Stimulated activated CD4-positive, alpha-beta T cell treated with anti-CD3 and anti-CD28 coated beads, Interleukin-1b, Interleukin-23, amount 100 ng/mL, for 1 hour (primary cell): ENCODE measurements at places on chromosomes 6 and 20.

DNA sequence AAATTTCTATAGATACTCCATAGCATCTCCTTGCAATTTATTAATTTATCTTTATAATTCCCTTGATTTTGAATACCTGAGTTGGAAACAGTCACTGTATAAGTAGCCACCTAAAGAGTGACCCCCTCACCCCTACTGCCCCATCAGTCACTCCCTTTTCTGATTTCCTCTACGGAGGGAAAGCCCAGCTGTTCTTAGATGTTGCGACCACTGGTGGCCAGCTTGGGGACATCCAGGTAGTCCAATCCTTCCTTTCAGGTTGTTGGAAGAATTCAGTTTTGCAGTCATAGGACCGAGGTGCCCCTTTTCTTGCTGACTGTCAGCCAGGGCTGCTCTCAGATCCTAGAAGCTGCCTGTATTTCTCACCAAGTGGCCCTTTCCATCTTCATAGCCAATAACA is 87.8 kb downstream of the BMP6 start:
- no peak for DNase-seq

DNA sequence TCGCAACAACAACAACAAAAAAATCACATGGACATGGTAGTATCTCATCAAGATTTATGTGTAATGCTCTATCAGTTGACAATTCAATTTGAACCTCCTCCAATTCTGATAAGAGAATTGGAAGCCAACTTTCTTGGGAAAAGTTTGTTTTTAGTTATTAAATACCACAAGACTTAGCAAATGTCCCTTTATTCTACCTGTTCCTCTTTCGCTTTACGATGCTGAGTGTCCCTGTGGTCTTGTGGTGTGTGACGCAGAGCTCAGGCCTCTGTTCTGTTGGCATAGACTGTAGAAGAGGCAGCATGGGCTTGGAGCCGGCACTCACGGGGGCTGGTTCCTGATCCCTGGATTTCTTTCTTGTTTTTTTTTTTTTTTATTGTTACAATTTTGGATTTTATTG is 76.7 kb downstream of the PSMB1 start:
- no peak for DNase-seq

GRCh38 chr6:53724501-53724900 is 58.9 kb upstream of the KLHL31 start:
- no peak for DNase-seq

- DNase-seq, result no peak
These were observed 305.9 kb downstream of the CLIC5 start for GRCh38 chr6:45709781-45710220.

DNA sequence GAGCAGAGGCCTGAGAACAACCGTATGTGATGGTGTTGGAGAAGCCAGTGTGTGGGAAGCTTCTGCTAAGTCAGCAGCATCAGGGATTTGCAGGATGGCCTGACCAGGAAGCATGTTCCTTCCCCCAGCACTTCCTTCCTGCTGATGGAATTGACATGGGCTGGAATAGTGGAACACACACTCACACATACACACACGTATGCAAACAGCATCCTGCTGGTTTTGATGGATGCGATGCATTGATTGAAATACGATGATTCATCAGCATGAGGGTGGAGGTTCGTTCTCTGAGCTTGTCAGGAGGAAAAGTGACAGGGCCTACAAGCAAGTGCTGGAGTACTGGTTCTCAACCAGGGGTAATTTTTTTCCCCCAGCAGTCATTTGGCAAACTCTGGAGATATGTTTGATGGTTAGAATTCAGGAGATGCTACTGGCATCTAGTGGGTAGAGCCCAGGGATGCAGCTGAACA is 229.1 kb downstream of the NFATC2 start:
- no peak for DNase-seq

GRCh38 chr20:60262967-60263603 is 304.9 kb downstream of the CDH26 start:
- DNase-seq, result peak; percentile 17

DNA sequence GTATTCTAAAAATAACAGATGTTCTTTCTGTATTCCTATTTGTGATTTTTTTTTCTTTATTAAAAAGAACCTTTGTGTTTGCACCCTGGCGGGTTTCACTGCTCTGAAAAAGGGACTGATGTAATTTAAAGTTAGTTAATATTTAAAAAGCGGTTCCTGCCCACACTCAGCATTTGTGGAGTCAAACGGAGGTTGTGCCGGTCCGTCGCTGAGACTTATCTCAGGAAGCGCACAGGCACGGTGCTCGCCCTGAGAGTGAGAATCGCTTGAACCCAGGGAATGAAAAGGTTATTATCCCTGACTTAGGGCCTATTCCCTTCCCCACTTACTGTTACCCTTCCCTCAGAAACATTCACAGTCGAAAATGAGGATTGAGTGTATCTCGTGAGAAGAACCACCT is 366.7 kb downstream of the THBS2 start:
- no peak for DNase-seq

GRCh38 chr6:122804962-122805485 is 16.0 kb downstream of the SMPDL3A start:
- DNase-seq, result no peak

- DNase-seq, result no peak
These were observed 3.7 kb downstream of the JPH2 start for GRCh38 chr20:44183282-44183681.

DNA sequence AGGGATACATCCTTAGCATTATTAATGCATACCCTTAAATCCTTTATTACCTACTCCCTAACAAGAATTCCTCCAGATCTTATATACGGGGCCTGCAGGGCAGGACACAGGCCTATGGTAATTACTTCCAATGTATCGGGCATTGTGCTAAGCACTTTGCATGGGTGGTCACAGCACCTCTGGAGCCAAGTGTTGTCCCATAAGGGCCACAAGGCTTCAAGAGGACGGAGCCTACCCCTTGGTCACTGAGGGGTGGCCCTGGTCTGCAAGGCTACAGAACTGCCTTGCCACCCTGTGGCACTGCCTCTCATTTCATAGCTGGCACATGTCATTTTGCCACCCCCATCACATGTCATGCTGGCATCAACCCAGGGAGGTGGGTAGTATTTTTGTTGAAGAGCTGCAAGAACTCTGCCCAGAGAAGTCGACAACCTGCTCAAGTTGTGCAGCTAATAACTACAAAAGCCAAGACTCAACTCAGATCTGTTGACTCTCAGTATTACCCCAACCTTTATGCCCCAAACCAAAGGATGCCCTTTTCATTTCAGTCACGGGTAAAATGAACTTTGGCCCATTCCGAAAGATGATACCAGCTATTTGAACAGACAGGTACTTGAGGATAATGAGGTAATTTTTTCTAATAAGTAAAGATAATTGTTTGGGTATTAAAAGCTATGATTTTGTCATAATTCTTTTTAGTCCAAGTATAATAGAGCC is 144.1 kb upstream of the AKAP12 start:
- DNase-seq, result no peak

DNA sequence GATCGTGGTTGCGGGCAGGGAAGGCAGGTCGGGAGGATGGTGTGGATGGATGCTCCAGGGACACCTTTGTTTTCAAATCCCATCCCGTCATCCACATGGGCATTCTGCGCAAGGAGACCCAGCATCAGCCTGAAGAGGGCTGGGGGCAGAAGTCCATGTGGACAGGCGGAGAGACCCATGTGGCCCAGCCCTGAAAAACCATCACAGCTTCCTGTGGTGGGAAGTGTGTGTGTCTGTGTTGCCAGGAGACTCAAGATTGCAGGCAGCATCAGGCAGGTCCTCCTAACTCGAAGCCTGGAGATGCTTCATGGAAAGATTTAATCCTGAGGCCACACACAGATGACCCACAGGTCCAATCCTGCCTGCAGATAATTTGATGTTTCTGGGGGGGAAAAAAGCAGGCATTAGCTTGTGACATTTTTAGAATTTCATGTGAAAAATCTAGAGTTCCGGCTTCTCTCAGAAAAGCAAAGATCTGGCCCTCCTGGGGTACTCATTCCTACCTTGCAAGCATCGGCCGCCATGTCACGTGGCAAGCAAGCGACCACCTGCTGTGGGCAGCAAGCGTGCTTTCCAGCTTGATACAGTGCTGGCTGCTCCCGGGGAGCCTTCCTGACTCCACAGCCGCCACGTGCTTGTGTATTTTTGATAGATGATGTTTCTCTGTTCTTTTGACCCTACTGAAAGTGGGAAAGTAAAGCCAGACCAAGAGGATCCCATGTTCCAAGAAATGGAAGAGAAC is 25.8 kb downstream of the BCAS4 start:
- DNase-seq, result no peak

DNA sequence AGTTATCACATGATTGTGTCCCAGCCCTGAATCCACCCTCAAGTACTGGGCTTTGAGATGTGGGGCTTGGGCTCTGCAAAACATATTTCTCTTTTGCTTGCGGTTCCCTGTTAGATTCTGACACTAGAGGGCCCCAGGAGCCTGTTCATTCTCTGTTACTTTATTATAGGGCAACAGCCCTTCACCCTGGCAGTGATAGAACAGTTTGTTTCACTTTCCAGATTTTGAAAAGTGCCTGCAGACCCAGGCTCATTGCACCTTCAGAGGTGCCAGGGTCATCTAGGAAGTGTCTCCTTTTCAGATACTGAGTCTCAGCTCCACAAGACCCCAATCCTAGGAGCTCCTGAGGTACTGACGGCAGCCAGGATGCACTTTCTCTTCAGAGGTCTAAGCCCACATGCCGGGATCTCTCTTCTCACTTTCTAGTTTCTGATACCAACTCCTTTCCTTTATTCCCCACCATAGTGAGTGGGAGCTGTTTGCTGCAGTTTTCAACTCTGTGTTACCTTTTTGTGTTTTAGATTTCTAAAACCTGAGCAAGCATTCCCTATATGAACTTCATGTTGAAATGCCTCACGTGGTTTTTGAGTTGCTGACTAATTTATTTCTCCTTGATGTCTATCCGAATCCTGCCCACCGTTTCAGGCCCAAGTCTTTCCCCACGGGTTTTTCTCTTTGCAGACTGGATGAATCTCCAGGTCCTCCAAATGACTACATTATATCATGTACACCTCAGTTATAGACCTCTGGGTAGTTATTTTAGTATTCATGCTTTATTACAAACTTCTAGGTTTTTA is 10.9 kb downstream of the ABT1 start:
- peak; percentile 17 for DNase-seq

DNA sequence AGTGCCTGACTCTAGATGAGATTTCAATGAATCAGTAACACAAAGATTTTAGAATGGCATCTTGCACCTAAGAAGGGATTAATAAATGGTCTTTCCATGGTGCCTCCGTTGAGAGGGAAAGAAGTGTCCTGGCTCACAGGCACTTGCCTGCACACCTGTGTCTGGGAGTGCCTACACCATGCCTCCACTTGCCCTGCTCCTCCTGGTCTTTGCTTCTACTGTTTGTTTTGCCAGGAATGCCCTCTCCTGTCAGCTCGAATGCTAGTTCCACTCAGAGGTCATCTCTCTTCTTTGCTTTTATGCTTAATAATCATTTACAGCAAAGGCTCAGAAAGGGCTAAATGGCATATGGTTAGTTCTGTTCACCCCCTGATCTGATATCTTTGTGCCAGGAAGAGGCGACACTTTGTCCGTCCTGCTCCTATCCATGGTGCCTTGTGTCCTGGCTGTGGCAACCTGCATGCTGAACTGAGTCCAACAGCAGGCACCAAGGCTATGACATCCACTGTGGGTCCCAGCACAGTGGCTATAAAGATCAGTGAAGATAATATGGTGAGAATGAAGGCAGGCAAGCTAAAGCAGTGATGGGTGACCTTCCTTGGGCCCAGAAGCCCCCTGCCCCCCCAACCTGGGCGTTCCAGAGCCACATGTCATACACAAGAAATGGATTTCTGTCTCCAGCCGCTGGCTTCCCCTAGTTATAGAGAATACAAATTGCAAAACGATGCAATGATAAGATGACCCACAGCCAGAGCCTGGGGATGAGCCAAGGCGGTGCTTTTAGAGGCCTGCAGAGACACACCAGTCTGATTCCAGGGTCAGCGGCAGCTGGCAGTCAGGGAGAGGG is 1.4 kb downstream of the C6orf132 start:
- no peak for DNase-seq

DNA sequence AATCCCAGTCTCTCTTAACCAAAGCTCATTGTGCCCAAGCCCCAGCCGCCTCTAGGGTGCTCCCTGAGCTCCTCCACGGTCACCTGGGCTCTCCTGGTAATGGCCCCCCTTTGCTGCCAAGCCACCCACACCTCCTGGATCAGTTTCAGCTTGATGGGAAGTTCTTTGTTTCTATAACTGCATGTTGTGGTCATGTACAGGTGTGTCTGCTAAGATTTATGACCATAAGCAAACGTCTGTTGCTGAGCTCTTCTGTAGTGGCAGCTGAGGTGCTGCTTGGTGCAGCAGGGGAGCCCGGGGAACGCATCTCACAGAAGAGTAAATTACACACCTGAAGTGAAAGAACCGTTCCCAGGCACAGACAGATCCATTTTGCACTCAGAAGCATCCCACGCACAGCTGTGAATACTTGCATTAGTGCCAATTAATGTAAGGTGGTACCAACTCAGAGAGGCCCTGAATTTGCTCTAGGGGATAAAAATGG is 194.6 kb upstream of the ARID1B start:
- no peak for DNase-seq

GRCh38 chr20:35232575-35232974 is 6.1 kb downstream of the MMP24 start:
- DNase-seq, result no peak

GRCh38 chr20:5865604-5866003 is 84.7 kb downstream of the TRMT6 start:
- DNase-seq, result no peak

GRCh38 chr20:18989736-18990474 is 176.3 kb downstream of the SCP2D1 start:
- DNase-seq, result no peak

DNA sequence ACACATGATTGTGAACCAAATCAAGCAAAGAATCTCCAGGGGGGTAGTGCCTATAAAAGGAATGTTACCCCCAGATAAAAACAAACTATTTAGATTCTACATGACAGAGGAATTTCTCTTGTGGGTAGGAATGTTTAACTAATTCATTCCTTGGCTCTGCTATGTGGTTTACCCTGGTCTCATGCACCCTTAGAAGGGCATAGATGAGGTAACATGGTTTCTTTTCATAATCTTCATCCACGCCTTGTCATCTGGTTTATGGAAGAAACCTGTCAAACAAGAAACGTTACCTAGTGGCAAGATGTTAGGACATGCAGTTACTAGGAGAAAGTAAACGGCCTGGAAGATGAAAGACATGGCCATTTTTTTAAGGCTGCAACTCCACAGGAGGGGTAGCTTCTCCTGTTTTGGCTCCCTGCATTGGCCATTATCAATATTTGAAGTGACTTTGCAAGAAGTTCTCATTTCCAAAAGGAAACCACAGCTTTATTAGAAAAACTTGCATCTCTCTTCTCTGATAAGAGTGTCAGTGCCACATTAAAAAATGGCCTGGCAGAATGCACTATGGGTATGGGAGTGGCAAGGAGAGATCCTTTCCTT is 45.5 kb downstream of the STX11 start:
- DNase-seq, result no peak

- no peak for DNase-seq
These were observed 851.4 kb upstream of the CITED2 start for GRCh38 chr6:140225701-140226436.

GRCh38 chr6:31092769-31093505 is 19.4 kb downstream of the C6orf15 start:
- no peak for DNase-seq
